ENCODE measurements at places on chromosomes 1 and 21. TPM values are rescaled to one million over a fixed set of nuclear protein-coding genes. Genes with fewer than 3 reads are reported as not detected.

GRCh38 chr21:28731700-28732321, 260.9 kb downstream of the LTN1 start:
- DNase-seq, result no peak

DNA sequence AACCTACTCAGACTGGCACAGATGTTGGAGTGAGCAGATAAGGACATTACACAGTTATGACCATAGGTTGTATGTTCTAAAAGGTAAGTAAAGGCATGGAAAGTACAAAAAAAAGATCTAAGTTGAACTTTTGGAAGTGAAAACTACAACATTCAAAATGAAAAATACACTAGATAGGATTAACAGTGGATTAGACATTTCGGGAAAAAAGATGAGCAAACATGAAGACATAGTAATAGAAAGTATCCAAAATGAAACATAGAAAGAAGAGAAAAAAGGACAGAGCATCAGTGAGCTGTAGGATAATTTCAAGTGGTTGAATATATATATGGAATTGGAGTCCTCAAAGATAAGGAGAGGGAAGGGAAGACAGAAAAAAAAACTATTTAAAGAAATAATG, 34.0 kb upstream of the CR2 start:
- DNase-seq, result no peak

GRCh38 chr1:109989506-109990301, 5.1 kb downstream of the AHCYL1 start:
- no peak for DNase-seq

- no peak for DNase-seq
These were observed 12.9 kb upstream of the GJA5 start for GRCh38 chr1:147773215-147773715.

DNA sequence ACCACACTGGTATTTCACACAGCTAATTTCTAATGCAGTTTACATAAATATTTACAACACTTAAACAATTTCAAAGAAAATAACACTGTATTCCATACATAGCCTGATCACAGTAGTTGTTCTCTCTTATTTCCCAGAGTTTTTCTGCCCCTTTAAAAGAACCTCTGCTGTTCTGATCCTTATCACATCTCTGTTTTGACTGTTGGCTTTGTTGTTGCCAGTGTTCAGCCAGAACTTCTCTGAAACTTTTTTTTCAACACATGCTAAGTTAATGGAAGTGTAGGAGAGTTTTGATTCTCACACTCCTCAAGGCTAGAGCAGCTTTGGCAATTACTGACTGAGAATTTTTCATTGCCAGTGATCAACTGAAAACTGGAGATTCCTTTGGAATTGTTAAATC, 11.1 kb downstream of the SELE start:
- DNase-seq, result no peak

GRCh38 chr1:96214982-96215381, 506.6 kb upstream of the PTBP2 start:
- no peak for DNase-seq

DNA sequence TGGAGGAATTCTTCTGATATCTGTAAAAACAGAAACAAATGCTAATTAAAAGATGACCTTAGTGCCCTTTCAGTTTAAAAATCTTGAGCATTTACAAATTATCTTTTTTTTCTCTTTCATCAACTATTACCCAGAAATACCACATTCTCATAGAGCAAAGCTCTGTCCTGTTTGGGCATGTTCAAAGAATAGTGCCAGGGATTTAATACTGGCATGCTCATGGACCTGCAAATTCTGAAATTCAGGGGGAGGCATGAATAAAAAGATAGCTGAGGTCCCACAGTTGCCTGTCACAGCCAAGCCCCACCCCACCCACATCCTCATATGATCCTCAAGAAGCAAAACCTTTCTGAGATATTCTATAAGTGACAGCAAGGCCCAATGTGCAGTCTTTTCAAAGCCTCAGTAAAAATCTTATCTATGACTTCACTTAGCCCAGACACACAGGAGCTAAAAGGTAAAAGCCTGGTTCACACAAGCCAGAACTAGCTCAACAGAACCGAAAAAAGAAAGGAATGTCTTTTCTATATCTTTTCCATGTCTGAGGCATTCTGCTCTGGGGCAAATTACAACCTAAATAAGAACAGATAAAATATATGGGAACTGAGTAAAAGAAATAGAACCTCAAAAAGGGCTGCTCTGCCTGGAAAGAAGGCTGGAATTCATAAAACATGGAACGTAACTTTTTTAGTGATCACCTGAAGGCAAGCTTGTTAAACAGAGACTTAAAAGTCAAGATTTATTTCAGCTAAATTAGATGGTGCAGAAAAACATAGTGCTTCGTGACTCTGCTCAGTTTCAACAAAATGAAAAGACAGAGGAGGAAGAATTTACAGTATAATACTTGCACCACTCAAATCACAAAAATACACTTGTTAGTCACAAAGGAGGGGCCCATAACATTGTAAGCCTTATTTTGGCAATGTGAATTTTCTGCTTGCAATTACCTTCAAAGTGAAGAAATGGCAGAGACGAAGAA, 11.0 kb downstream of the WLS start:
- DNase-seq, result no peak

GRCh38 chr21:31386006-31386405, 41.9 kb upstream of the TIAM1 start:
- DNase-seq, result no peak

GRCh38 chr1:212062832-212063438, 27.4 kb downstream of the DTL start:
- peak; percentile 55 for DNase-seq

- no peak for DNase-seq
These were observed 61.3 kb downstream of the FAF1 start for GRCh38 chr1:50898773-50899172.

DNA sequence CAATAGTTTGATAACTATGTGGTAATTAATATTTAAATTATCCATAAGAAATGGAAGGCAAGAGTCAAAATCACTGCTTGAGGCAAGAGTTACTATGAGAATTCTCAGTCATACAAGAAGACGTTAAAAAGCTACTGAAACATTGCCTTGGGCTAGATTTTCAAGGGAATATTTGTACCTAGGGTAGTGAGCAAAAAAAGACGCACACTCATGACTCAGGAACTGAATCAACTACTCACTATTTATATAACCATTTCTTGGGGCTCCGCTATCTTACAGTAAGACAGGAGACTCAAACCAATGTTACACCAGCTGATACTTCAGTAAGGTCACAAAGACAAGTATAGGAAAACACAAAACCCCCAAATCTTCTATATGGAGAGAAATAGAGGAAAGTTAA, 151.5 kb upstream of the RNPC3 start:
- no peak for DNase-seq

- DNase-seq, result no peak
These were observed 11.1 kb downstream of the BARHL2 start for GRCh38 chr1:90705956-90706355.

DNA sequence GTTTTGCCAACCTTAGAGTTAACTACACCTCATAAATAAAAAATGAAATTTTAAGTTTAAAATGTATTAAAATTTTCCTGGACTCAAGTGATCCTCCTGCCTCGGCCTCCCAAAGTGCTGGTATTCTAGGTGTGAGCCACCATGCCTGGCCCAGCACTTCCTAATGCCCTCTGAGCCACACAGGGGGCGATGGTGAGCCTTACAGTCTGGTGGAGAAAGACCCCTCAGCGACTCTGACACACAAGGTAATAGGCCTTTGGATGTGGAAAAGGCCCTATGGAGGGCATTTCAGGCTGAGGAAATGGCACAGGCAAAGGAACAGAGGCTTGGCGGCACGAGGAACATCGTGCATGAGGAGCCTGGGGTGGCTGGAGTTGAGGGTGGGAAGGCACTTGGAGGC, 6.7 kb downstream of the CITED4 start:
- no peak for DNase-seq

- no peak for DNase-seq
These were observed 265.2 kb downstream of the ADGRL2 start for GRCh38 chr1:82065916-82066315.

DNA sequence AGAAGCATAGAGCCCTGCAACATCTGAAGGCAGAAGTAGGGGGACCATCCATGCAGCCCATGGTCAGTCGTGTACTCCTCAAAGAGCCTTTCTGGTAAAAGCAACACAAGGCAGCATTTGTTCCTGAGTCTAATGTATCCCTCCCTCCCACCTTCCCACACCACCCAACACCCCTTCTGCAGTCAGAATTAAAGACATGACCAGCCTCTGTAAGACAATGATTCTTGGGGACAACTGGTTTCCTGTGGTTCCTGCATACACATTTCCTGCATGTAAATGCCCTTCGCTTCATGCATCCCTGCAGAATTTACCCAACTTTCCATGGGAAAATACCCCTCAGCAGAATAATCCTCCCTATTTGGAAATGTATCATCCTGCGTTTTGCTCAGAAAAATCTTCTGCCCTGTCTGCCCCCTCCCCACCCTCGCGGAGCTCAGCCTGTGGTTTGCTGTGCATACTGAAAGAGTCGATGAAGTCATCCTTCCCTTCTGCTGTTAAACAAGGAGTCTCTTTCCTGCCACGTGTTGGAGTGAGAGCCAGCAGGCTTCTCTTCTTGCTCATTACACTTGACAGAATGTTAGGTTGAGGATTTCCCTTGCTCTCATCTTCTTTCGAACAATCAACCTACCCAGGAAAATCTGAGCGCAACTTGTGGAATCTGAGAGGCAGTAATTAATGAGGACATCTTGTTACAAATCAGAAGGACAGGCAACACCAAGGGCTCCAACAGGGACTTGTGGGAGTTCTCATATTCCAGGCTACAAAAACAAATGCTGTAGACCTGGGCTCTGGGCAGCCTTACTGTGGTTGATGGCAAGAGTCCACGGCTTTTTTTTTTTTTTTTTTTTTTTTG, 4.7 kb downstream of the TNN start:
- DNase-seq, result peak; percentile 62

PRAMEF15 gene
- total RNA-seq, result not detected

OR2M3 gene
- not detected for total RNA-seq

Measured in myocyte (in vitro differentiated cells).